Stimulated activated CD8-positive, alpha-beta memory T cell treated with anti-CD3 and anti-CD28 coated beads, Interleukin-12 subunit alpha, Interleukin-12 subunit beta, amount 100 ng/mL, for 4 hours (primary cell): ENCODE measurements at places on chromosomes 12 and 14.

GRCh38 chr12:2652011-2652400 is 142.8 kb upstream of the FKBP4 start:
- no peak for DNase-seq

DNA sequence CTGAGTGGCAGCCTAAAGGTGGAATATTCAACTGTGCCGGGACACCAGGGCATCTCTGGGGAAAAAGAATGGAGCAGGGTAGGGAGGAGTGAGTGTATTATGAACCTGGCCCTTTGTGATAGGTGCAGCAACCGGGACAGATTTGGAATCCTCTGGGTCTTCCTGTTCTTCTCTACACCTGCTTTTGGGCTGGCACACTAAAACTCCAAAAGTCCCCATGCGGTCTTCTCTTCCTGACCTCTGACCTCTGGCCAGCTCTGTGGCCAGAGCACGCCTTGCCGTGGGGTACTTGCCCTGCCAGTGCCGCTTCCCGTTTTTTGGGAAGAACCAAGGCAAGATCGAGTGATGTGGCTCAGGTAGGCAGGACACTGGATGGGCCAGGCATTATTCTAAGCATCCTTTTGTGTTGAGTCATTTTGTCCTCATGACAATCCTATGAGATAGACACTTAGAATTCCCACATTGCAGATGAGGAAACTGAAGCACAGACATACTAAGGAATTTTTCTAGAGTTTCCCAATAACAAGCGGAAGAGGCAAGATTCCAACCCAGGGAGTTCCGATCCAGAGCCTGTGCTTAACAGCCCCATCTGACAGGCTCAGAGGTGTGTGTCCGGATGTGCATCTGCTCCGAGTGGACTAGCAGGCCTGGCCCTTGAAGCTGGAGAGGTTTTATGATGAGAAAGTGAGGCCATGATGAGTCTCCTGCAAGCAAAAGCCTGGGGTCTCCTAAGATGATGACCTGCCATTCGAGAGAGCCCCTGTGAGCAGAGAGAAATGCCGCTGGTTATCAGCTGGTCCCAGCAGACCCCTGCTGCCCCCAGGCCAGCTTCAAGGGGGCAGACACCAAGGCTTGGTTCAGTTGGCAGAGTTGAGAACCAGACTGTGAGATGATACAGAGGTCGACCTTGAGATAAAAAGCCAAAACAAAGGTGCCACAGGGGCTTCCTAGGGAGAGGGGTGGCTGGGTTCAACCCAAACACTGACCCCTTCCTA is 67.9 kb upstream of the ESRRB start:
- DNase-seq, result no peak

DNA sequence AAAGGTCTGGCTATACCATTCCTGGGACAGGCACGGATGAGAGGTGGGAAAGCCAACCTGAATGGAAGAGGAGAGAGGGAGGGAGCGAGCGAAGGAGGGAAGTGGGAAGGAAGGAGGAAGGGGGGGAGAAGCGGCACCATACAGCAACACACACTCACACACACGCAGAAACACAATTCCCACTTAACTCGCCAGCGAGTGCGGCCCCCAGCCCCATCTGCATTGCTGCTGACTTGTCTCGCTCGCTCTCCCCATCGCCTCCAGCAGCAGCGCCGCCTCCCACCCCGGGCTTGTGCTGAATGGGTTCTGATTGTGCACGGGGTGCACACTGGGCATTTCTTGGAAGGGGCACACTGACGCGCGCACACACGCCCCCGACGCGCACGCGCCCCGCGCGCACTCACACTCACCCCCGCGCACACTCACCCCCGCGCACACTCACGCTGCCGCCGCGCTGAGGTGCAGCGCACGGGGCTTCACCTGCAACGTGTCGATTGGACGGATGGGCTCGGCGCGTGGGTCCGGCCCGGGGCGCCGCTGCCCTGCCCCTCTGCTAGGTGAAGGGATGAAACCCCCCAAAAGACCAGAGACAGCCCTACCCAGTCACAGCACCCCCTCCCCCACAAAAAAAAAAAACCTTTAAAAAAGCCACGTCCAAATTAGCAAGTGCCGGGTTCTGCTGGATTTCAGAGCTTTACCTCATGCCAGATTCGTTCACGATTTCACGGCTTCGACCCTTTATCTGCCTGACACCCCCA is 685 bp downstream of the GRIN2B start:
- DNase-seq, result no peak

GRCh38 chr14:103549361-103550311 is 12.8 kb downstream of the BAG5 start:
- DNase-seq, result no peak

- DNase-seq, result no peak
Observed at GRCh38 chr12:28795311-28795710, 353.8 kb upstream of the FAR2 start.

GRCh38 chr12:111759271-111759670 is 7.5 kb upstream of the ALDH2 start:
- no peak for DNase-seq

GRCh38 chr14:47427629-47428028 is 247.8 kb downstream of the MDGA2 start:
- DNase-seq, result no peak

- DNase-seq, result no peak
Observed at GRCh38 chr12:28767836-28768348, 381.2 kb upstream of the FAR2 start.

- DNase-seq, result no peak
Observed at GRCh38 chr12:27588776-27589175, 64.8 kb downstream of the PPFIBP1 start.

GRCh38 chr14:54685286-54685845 is 118.4 kb downstream of the SAMD4A start:
- no peak for DNase-seq

DNA sequence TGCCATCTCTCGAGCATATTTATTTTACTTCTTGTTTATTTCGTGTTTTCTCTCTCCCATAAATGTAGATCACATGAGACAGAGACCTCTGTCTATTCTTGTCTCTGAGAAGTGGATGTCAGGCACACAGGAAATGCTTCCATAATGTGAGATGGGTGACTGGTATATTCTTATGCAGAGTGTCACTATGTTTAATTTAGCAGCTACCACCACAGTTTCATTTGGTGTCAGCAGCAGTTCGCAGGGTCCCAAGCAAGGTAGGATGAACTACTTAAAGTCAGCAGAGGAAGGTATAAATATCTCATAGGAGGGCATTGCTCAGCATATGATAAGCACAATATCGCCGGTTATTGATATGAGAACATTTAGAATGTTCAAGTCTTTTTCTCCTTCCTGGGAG is 180.9 kb upstream of the CNTN1 start:
- no peak for DNase-seq

GRCh38 chr12:50725011-50725942 is 38.6 kb upstream of the ATF1 start:
- DNase-seq, result no peak

DNA sequence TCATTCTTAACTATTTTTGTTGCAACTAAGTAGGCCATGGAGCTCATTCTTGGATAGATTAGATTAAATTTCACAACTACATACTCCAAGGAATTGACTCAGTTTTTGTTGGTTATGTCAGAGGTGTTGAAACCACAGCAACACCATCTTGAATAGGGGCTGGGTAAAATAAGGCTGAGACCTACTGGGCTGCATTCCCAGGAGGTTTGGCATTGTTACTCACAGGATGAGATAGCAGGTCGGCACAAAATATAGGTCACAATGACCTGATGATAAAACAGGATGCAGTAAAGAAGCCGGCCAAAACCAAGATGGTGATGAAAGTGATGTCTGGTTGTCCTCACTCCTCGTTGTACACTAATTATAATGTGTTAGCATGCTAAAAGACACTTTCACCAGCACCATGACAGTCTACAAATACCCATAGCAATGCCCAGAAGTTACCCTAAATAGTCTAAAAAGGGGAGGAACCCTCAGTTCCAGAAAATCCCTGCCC is 20.9 kb downstream of the DMAC2L start:
- DNase-seq, result no peak

DNA sequence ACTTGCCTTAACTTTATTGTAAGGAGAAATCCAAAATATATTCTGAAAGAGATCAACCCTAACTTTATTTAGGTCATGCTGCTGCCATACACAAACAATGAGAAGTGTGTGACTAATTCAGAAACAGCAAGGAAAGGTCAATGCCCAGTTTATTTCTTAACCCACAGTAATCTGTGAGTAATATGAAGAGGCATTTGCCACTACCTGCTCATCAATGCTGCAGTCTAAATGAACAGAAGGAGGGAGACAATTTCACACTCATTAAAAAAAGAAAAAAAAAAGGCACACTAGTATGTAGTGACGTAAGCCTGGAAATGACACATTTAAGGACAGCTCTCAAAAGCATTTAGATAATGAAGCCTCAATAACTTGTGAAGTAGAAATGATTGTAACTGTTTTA is 90.5 kb upstream of the FOXN3 start:
- DNase-seq, result no peak

- no peak for DNase-seq
Observed at GRCh38 chr12:131128556-131128955, 174.8 kb downstream of the ADGRD1 start.

GRCh38 chr14:56708704-56709103 is 101.6 kb downstream of the OTX2 start:
- no peak for DNase-seq

DNA sequence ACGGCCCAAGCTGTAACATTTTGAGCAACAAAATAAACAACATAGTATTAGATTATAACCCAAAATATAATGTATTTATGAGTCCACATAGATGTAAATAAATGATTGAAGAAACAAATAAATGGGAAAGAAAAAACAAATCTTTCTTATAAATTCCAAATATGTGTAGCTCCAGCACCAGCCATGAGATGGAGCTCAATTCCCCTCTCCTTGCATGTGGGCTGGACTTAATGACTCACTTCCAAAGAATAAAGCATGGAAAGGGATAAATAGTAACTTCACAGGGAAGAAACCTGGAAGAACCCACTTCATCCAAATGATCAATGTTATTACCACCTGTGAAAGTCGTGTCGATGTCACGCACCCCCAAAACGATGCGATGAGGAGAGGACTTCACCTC is 158.8 kb downstream of the RPAP3 start:
- DNase-seq, result no peak

DNA sequence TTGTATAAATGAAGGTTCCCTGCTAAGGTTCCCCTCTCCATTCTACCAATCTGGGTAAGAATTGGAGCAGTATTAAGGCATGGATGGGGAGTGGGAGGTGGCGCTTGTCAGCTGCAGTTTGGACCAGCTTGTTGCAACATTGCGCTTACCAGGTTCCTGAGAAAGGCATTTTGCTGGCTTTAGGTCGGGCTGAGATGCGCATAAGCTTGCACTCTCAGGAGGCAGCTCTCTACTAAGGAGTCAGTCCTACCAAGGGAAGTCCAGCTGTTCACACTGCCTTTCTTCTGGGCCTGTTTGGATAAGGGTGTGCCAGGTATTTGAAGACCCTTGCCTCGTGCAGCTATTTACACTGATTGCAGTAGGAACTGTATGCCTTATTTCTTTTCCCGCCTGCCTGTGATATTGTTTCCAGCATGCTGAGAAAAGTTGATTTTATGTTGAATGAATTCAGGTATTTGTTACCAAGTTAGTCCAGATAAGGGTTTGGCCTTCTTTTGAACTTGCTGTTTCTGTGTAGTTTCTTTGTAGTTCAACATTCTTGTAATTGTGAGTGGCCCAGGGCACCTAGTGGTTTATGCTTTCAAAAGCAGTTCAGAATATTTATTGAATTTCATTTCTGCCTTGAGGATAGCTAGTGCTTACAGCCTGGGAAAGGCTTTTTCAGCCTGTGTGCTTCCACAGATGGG is 2.6 kb downstream of the MLEC start:
- DNase-seq, result no peak

DNA sequence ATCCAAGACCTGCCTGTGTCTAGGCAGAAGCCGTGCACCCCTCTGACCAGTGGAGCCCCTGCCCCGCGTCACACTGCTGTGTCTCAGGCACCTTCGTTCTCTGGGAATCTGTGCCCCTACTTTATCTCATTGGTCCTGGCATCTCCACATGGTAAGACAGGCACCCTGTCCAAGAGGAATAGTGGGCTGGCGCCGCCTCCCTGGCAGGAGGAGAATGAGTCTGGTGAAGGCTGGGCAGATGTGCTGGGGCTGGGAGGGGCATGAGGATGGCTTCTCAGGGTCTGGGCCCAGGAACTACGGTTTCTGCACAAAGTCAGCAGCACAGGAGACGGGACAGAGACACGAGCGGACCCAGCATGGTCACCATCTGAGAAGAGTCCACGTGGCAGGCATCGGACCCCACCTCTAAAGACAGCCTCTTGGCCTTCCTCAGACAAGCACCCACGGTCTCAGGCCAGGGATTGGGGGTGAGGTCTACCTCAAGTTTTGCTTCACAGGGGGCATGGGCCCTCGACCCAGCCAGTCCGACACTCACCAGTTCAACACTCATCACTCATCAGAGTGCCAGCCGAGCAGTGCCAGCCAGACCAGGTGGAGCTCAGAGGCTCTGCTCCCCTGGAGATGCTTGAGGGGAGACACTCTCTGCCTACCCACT is 306.7 kb downstream of the ADGRD1 start:
- DNase-seq, result no peak

DNA sequence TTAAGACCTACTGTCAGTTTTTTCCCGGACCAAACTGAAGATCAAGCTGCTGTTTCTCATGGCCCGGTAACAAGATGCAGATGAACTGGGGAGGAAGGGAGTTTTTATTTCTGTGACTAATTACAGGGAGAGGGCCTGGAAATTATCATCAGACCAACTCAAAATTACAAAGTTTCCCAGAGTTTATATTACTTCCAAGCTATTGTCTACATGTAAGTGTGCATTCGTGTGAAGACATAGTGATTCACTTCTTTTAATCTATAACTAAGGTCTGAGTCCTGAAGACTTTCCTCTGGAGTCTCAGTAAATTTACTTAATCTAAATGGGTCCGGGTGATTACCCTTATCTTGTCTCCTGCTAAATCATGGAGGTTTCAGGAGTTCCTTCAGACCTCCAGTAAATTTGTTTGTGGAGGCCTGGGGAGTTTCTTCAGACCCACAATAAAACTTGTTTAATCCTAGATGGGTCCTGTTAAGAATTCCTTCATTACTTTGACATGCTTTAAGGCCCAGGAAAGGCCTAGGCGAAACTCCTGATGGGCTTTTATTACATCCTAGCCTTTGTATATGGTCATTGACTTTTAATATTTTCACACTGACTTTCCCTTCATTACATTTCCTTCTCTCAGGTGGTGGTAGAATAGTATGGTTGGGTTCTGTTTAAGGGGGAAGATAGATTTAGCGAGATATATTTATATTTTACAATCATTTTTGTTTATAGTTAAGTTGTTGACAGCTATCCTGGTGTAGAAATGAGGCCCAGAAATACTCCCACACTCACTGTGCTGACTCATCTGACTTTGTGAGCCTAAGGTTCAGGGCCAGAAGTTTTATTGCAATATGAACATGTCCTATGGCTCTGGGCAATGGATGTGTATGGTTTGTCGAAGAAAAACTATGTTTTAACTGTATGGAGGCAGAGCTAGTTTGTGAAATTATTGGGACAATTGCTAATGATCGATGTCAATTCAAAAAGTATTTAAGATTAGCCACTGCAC is 627.0 kb upstream of the FBXO33 start:
- no peak for DNase-seq
